Effector CD4-positive, alpha-beta T cell (primary cell): ENCODE measurements at places on chromosomes 12 and 14.

GRCh38 chr14:39034481-39035296 is 68.3 kb downstream of the SEC23A start:
- DNase-seq: no peak

- DNase-seq: no peak
Observed at GRCh38 chr14:59310633-59311032, 122.2 kb downstream of the DAAM1 start.

DNA sequence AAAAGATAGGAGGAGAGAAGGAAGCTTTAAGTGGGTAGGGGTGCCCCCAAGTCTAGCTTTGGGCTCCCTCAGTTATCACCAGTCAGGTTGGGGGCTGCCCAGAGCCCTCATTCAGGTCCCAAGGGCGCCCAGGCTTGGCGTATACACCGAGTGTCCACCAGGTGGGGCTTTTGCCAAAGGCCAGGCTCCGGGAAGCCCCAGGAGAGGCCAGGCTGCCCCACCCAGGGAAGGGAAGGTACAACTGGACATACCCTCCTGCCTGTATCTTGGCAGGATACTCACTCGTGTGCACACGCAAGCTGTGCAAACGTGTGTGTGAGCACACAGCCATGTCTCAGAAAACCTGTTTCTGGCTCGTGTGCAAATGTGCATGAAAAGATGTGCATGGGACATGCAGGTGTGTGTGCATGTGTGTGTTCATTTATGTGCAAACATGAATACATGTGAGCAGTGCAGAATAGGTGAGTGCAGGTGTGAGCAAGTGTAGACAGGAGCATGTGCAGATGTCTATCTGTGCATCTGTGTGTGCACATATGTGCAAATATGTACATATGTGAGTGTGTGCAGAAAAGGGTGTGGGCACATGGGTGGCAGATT is 103.9 kb upstream of the MYL2 start:
- peak; percentile 25 for DNase-seq

GRCh38 chr12:89965993-89966392 is 257.4 kb upstream of the ATP2B1 start:
- DNase-seq: no peak

GRCh38 chr14:55921511-55921910 is 196.7 kb upstream of the PELI2 start:
- no peak for DNase-seq

- DNase-seq: no peak
Observed at GRCh38 chr14:76326918-76327689, 48.8 kb upstream of the ESRRB start.

DNA sequence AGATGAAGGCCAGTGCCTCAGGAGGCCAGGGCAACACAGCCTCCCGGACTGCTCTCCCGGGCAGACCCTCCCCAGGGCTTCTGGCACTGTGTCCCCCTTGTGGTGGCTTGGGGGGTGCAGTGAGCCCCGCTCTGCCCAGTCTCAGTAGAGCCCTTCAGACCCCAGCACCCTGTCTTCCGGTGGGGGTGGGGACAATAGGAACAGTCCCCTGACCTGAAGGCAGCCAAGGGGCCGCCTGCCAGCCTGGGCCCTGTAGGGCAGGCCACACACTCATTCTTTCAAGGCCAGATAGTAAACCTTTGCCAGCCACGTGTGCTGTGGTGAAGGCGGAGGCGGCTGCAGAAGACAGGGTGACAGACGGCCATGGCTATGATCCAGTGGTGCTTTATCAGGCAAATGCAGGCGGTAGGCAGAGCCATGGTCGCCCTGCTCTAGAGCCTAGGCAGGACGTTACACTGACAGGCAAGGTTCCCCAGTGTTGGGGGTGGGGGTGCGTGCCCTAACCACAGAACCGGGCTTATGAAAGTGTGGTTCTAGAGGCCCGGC is 15.0 kb downstream of the ZFYVE21 start:
- DNase-seq: no peak

DNA sequence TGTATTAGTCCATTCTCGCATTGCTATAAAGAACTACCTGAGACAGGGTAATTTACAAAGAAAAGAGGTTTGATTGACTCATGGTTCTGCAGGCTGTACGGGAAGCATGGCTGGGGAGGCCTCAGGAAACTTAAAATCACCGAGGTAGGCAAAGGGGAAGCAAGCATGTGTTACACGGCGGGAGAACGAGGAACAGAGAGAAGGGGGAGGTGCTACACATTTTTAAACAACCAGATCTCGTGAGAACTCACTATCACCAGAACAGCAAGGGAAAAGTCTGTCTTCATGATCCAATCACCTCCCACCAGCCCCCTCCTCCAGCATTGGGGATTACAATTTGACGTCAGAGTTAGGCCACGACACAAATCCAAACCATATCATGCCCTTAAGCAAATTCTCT is 13.3 kb upstream of the MAX start:
- no peak for DNase-seq

GRCh38 chr14:24296341-24297157 is 3.0 kb downstream of the DHRS1 start:
- DNase-seq: peak; percentile 66

DNA sequence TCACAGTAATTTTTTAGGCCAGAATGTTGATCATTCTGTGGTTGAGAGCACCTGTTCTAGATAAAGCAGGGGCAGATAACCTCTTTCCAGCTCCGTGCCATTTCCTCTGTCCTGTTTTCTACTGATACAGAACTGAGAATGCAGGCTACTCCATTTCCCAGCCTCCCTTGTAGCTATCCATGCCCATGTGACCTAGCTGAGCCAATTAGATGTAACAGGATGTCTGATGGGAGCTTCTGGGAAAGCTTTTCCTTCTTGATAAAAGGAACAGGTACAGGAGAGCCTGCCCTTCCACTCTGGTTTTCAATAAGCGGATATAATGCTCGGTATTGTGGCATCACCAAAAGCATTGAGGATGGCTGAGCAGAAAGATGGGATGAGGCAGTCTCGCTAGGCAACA is 54.2 kb downstream of the LRRC74A start:
- no peak for DNase-seq

- peak; percentile 8 for DNase-seq
Observed at GRCh38 chr12:62123721-62124203, 136.4 kb upstream of the USP15 start.

DNA sequence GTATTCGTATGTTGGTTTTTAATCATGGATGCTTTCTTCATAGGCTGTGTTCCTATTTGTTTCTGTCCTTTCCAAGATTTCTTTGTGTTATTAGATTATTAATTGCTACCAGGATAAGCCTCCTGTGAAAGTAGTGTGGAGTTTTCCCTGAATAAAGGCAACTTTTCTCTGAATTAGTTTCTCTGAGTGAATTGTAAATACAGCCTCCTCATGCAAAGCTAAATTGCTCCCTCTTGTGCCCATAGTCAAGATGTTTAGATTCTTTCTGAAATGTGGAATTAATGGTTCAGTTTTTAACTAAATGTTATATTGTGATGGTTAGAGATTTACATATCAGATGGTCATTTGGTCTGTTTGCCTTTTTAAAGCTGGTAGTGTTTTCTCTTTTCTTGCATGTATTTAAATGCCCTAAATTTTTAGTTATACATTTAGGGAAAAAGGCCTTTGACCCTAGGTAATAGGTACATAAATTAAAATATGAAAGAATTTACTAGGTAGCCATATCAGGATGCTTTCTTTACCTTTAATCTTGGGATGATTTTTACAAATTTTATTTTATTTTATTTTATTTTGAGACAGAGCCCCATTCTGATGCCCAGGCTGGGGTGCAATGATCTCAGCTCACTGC is 8.9 kb downstream of the APAF1 start:
- no peak for DNase-seq
